ENCODE measurements at places on chromosomes 1 and 21.
A peak's percentile ranks its signal among the peaks of the same experiment; 100 is the strongest.

DNA sequence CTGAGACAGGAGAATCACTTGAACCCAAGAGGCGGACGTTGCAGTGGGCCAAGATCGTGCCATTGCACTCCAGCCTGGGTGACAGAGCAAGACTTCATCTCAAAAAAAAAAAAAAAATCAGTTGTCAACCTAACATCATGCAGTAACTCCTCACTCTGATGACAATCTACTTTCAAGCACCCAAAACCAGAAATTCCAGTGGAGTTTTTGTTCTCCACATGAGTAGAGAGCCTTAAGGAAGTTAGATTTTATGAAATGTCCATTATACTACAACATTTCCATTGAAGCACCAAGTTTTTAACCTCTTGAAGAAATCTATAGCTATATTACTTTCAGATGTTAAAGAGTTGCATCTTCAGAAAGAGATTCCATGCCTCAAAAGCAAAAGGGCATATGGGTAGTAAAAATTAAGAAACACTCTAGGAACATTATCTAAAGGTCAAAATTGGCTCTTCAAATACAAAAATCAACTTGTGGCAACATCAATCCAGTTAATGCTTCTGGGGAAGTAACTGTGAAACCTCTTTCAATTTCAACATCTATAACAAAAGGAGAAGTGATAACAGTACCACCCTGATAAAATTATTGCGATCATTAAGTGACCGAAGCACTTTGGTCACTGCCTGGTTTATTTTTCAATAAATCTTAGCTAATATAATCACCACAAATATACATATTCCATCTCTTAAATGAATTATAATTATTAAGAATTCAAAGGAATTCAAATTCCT lies 7.7 kb downstream of the LPGAT1 start:
- DNase-seq, result no peak

GRCh38 chr1:84689514-84690396 lies 506 bp downstream of the SSX2IP start:
- DNase-seq, result peak; percentile 57

- no peak for DNase-seq
These were observed 279.5 kb upstream of the NR5A2 start for GRCh38 chr1:199747984-199748383.

- no peak for DNase-seq
These were observed 6.5 kb downstream of the TAL1 start for GRCh38 chr1:47225430-47226100.

- DNase-seq, result peak; percentile 63
These were observed 6.9 kb upstream of the GPATCH4 start for GRCh38 chr1:156608036-156608674.

DNA sequence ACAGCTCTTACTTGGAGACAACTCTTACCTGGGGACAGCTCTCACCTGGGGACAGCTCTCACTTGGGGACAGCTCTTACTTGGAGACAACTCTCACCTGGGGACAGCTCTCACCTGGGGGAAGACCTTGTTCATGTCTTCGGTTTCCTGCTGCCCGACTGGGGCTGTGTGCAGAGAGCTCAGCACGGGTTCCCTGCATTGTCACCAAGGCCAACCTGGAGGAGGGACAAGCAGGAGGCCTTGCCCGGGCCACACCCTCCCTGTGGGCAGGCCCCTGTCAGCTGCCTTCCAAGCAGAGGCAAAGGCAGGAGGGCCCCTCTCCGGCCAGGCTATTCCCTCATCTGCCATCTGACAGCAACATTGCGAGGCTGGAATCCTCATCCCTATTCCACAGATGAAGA lies at the start of gene LDLRAD1:
LDLRAD1 (minus strand) TSS at position 208 of the 400 bp plus-strand sequence; CDS start at position 134, 74 bp downstream.
- DNase-seq, result no peak

DNA sequence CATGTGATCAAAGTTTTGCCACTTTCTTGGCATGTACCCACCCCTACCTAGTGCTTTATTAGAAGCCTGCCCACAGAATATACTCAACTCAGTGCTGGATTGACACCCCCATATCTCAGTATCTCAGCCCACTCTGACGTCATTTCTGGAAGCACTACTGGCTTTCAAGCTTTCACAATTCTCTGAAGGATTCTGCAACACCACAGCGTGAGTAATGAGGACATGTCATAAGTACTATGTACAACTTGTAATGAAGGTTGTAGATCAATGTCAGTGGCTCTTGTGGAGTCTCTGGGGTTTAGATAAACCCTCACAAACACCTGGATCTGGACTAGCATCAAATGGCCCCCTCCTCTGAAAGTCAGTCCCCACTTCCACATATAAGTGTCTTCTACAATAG lies 57.2 kb downstream of the TNFSF4 start:
- no peak for DNase-seq

DNA sequence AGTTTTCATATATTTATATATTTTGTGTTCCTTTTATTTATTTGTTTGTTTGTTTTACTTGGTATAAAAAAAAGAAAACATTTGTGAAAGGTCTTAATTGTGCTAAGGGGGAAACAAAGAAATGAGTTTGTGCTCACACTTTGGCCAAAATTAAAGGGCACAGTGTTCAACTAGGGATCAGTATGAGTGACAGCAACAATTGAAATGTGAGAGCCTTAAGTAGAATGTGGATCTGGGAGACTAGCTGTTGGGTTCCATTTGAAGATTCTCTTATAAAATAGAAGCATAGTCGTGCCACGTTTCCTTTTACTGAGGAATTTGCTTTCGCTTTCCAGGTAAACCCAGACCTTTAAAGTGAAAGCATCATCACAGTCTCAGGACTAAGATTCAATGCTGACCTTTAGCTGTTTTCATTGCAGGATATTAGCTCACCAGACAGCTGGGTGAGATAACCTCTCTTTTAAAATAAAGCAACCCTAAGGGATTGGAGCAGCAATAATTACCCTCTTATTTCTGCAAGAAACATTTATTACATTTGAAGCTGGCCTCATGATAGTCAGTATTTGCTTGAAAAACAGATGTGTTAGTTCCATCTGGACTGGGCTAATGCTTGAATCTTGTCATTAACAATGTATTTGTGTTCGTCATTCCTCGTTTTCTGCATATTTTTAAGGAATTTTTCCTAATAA lies 37.1 kb upstream of the CD55 start:
- no peak for DNase-seq

DNA sequence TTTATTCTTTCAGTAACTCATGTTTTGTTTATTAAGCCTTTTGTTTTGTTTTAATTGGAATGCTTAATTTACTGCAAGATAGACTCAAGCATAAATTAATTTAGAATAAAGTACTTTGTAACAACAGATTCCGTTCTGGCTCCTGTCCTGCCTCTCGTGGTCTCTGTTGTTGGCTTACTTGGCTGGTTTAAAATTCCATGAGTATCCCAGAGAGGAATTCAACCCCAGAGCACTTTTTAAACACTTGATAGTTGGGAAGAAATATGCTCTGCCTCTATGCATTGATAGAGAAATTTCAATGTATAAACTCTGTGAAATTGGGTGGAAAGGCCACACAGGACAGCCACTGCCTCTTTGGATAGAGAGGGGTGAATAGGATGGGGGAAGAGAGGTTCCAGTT lies 89.7 kb downstream of the ATP5PO start:
- no peak for DNase-seq

- no peak for DNase-seq
These were observed 232.3 kb upstream of the NFIA start for GRCh38 chr1:60850084-60850483.

DNA sequence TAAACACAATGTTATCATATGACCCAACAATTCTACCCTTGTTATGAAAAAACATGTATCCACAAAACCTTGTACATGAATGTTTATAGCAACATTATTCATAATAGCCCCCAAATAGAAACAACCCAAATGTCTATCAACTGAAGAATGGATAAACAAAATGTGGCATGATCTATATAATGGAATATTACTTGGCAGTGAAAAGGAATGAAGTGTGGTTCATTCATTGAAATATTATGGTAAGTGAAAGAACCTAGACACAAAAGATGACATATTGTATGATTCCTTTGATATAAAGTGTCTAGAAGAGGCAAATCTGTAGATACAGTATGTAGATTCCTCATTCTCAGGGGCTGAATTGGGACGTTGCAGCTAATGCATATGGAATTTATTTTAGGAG lies 151.2 kb downstream of the KIF26B start:
- no peak for DNase-seq

GRCh38 chr21:45740088-45740440 lies 96.5 kb downstream of the PCBP3 start:
- no peak for DNase-seq

DNA sequence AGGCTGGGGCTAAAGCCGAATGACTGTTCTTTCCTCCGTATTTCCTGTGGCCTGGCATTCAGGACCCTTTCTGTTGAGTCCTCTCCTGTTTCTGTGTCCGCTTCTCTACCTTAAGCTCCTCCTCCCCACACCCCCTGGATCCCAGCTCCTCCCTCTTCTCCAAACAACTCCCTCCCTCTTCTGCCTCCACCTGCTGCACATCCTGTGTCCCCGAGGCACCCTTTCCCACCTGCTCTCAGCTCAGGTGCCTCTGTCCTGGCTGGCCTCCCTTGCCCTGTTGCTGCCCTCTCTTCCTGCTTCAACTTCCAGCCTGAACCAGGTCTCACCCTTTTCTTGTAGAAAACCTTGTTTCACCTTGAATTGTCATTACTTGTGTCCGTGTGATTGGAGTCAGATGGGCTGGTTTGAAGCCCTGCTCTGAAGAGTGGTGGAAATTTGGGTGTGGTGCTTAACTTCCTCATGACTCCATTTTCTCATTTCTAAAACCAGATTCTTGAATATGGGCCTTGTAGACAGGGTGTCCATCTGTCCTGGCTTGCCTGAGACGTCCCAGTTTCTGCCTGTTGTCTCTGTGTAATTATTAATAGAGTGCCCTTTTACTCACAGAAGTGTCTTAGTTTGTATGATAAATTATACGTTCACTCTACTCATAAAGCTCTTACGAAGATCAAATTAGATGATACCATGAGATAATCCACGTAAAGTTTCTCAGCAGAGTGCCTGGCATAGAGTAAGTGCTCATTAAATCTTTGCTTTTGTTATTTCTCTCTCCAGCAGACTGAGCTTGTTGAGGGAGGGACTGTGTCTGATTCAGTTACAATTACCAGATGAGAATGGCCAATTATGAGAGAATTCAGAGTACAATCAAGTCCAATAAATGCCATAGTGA lies 58.9 kb upstream of the TRABD2B start:
- DNase-seq, result no peak

- no peak for DNase-seq
These were observed 153.8 kb downstream of the NTNG1 start for GRCh38 chr1:107294686-107295085.

- no peak for DNase-seq
These were observed 86.6 kb downstream of the DMRTB1 start for GRCh38 chr1:53545663-53546408.

DNA sequence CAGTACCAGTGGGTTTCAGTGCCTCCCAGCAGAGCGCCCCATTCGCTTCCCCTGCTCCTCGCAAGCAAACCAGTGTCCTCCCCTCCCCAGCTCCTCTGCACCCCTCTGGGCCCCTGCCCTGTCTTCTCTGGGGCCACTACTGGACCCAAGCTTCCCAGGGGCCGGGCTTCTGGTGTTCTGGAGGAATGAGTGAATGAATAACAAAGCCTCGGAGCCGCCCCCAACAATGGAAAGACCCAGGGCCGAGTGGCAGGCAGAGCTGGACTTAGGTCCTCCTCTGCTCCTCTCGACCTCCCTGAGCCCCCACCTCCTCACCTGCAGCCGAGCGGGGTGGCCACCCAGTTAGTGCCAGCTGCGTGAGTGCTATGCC lies 37.6 kb downstream of the MATN1 start:
- no peak for DNase-seq

DNA sequence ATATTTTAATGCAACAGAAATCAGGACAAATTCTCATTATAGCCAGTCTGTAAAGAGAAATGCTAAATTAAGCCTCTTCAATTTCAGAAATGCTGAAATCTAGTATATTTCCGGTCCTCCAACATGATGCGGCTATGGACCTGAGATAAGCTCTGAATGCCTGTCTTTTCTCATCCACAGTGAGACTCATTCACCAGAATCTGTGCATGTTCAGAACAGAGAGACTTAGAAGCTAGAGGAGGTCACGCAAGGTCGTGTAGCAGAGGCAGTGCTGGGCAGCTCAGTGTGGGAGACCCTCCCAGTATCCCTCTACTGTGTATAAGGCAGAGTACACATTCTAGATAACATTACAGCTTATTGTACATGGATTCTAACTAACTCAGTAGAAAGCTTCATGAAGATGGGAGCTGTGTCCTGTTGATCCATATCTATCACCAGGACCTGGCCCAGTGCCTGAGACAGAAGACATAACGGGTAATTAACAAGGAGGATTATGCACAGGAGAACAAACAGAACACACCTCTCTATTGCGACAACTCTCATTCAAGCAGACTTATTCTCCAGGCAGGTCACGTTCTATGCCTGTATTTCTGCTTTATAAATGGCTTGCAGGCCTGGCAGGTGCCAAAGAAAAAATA lies 97.0 kb upstream of the COA6 start:
- DNase-seq, result no peak

GRCh38 chr1:218496561-218496960 lies 151.4 kb downstream of the TGFB2 start:
- no peak for DNase-seq

DNA sequence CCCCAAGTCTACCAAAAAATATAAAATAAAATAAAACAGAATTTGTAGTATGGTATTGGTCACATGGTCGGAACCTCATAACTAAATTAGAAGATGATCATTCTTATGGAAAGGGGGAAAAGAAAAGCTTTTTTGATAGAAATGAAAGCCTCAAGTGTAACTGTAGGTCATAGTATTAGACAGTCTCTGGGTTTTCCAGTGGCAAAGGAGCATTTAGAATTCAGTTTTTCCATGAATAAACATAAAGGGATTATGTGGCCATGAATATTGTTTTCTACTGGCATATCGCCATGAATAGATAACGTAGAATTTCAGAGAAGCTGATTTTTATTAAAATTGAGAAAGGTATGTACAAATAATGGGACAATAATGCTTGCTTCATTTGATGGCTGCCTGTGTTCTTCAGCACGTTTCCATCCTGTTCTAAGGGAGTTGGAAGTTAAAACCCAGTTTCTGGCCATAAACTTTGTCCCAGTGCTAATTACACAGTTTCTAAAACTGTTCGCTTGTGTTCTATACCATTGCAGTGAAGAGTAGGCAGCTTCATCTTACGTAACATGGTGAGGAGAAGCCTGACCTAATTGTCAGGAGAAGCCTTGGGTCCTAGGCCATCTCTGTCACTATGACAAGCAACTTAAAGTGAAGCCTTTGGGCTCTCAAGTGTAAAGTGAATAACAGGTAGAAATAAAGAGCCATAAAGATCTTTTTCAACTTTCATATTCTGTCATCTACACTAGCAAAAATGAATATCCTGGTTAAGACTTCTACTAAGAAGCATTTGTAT lies 70.5 kb upstream of the PGD start:
- no peak for DNase-seq

GRCh38 chr1:182291584-182292192 lies 99.9 kb downstream of the GLUL start:
- no peak for DNase-seq

DNA sequence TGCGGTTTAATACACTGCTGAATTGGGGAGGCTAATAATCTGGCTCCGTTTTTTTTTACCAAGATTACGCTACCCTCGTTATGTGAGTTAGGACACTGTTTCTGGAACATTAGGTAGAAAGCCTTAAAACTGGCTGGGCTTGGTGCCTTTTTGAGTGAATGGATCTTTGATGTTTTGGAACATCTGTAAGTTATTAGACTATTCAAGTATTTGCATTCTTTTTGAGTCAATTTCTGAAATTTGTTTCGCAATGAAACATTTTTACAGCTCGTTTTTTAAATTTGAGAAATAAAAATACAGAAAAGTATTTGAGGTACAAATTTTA lies 106.9 kb downstream of the LTN1 start:
- no peak for DNase-seq
